ENCODE measurements at places on chromosomes 3 and 15.

DNA sequence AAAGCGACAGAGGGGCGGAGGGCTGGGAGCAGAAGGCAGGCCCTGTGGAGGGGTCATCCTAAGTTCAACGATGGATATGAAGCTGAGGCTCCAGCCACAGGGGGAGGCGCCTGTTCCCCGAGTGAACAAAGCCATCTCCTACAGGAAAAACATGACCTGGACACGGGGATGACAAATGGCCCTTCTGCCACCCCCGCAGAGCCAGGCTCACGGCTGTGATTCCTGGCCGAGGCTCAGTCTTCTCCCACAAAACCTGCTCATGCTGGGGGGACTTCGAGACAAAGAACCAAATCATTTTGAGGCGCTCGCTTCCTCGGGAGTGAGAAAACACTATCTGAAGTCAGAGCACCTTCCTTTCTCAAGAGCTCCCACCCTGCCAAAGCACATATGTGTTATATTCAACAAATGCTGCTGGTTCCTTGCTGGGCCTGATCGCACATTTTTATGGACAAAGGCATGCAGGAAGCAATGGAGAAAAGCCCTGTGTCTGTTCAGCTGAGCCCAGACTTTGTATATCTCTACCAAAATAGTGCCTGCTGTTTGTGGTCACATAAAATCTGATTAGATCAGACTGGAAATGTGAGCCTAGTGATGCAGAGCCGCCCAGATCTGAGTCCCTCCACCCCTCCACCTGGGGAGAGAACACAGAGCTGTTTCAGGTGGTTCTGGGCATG, 5.6 kb downstream of the RBP1 start:
- no peak for DNase-seq

GRCh38 chr3:22475665-22476240, 724.7 kb upstream of the ZNF385D start:
- peak; percentile 37 for DNase-seq

- no peak for DNase-seq
Measured at GRCh38 chr3:170752571-170753155, 117.3 kb downstream of the RPL22L1 start.

- peak; percentile 72 for DNase-seq
Measured at GRCh38 chr15:42919799-42920518, 619 bp downstream of the TTBK2 start.

GRCh38 chr3:68706096-68706495, 226.3 kb downstream of the TAFA4 start:
- no peak for DNase-seq

DNA sequence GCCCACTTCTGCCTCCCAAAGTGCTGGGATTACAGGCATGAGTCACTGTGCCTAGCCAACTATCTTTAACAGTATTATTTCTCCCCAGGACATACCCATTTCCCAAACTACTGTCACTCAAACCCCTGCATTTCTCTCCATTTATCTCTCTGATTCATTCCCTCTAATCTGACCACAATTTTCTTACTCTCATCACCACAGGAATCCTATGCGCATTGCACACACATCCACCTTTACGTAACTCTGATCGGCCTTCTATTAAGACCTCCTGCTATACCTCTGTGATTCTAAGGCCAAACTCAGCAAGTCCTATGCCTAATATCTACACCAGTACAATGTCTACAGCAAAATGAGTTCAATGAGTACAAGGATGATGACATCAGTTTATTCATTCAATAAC, 235.0 kb downstream of the ULK4 start:
- DNase-seq = no peak

DNA sequence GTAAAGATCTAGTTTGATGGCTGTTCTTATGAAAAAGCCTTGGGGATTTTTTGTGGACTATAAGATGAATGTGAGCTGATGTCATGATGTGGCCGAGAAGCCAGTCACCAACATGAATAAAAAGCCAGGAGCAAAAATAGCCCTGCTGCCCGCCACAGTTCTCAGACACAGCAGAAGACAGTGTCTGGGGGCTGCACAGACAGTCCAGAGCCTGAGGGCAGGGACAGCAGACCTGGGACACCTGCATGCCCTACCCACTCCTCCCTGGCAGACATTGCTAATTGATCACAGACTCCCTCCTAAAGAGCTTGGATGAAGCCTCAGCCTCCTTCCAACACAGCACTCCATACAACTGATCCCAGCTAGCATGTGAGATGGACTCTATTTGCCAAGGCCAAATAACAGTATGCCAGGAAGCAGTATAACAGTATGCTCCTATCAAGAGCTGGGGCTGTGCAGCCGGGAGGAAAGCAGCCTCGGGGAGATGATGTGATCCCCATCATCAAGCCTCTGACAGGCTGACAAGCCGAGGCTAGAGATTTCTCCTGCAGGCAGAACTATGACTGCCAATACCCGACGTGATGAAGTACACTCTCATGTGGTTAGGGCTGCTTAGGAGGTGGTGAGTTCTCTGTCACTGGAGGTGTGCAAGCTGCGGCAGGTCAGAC, 105.4 kb upstream of the RPL32 start:
- DNase-seq = no peak

GRCh38 chr15:90930861-90931574, 1.3 kb downstream of the HDDC3 start:
- peak; percentile 57 for DNase-seq
